GM18507 (cell line): ENCODE measurements at places on chromosomes 11 and 22.

GRCh38 chr11:64204464-64204989 lies 2.0 kb upstream of the FERMT3 start:
- DNase-seq = no peak

DNA sequence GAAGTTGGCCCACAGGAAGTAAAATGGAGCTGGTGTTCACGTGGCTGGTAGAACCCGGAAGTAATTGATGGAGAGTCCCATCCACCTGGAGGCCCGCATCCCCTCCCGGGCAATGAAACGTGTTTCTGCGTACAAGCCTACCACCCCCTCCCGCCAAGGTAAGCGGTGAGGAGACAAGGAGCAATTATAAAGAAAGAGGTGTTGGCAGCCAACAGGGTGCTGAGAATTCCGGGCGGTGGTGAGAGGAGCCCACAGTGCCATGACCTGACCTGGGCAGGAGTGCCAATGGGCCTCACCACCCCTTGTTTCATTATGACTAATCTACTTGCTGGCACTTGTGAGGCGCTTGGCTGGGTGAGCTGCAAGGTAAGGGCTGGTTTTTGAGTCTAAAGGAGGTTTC lies 83.8 kb upstream of the BID start:
- DNase-seq = no peak

GRCh38 chr22:48118654-48119053 lies 1356.2 kb downstream of the TBC1D22A start:
- no peak for DNase-seq

- no peak for DNase-seq
These were observed 5.6 kb downstream of the CLDN5 start for GRCh38 chr22:19518635-19519034.

DNA sequence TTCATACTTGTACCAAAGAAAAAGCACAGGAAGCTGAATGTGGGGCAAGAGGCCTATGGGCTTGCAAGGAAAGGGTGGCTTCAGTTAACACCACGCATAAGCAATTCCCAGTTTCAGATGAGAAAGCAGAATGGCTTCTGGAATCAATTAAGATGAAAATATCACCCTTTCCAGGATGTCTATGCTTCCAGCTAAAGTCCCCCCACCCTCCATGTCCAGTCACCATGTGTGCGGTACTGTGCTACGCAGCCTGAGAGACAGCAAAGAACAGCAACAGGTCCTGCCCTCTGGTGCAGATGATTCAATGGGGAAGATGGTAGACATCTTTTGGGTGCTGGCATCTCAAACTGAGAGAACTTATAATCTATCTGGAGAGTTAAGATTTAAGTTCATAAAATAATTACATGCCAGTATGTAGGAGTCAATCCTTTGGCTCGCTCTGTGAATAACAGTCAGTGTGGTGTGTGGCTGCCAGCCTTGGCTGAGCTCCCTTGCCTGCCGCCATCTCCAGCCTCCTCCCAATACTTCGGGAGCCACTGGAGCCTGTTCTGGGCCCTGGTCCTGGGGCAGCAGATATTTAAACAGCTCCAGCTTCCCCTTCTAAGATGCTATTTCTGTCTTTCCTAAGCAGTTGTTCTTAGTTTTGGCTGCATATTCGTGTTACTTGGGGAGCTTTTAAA lies 44.5 kb downstream of the ME3 start:
- no peak for DNase-seq

GRCh38 chr22:41913040-41913719 lies 1.7 kb downstream of the SHISA8 start:
- no peak for DNase-seq

- no peak for DNase-seq
These were observed 31.9 kb upstream of the IGLL5 start for GRCh38 chr22:22855617-22856308.

DNA sequence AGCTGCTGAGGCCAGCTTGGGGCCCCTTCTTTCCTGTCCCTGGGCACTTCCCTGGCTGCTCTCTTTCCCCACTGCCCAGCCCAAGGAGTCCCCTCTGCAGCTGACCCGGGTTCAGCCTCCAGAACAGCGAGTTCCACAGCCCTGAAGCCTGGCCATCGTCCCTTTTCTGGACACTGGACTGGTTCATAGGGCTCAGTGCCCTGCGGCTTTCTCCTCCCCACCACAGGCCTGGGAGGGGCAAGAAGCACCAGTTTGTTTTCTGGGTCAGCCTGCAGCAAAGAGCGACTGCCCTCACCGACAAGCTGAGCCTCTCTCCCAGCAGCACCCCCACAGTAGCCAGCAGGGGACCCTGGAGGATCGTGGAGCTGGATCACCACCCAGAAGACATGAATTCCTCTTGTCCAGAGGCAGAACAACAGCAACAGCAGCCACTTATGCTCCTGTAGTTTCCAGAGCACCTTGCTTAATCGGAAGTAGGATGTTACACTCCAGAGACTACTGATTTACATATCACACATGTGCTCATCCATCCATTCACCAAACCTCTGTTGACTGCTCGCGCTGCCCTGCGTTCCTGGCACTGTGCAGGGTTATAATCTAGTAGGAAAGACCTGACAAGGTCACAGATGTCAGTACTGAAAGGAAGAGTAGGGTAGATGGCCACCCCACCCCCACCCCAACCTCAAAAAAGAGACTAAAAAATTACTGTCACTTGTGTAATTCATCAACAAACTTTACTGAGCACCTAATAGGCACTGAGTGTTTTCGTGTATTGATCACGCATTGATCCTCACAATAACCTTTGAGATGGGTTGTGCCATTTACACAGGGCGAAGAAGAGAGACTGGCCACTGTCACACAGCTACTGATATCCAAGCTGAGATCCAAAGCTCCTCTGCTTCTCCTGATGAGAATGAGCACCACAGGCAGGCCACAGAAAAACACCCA lies 13.0 kb upstream of the CXCR5 start:
- DNase-seq = no peak

GRCh38 chr11:27754035-27755017 lies 54.1 kb upstream of the BDNF start:
- peak; percentile 2 for DNase-seq

- no peak for DNase-seq
These were observed 493 bp upstream of the CYTH4 start for GRCh38 chr22:37281646-37282384.

GRCh38 chr11:88398791-88399570 lies 61.4 kb upstream of the CTSC start:
- DNase-seq = no peak

DNA sequence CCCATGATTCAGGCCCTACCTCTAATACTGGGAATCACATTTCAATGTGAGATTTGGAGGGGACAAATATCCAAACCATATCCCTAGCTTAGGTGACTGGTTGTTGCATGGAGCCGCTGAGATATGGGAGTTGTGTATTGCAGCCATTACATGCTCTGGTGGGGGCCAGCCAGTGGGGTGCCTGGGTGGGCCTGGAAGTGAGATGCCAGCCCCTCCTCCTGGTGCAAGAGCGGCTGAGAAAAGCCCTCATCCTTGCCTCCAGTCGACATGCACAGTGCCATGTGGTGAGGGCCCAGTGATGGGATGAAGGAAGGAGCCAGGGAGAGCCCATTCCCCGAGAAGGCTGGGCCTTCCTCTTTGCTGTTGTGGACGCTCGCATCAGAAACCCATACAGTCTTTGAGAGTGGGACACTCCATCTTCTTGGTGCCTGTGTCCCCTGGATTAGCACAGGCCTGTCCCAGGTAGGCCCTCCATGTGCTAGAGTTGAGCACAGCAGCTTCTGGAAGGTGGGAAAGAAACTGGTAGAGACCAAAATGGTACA lies 1043.0 kb downstream of the TBC1D22A start:
- DNase-seq = no peak

DNA sequence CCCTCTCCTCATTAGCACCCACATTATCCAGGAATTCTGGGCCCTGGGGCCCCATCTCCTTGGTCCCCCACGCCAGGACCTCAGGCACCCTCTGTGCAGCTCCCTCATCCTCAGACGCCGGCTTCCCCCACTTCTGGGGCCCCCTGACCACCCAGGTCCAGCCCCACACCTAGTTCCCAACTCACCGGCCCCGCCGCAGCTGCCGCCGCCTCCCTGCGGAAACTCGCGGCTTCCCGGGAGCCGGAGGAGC lies at the start of gene PCSK7:
Gene PCSK7, minus strand, starts transcription at position 232 of the 250 bp plus-strand sequence. CDS start 2,229 bp downstream, outside the sequence.
- DNase-seq = no peak

- DNase-seq = no peak
These were observed 47.2 kb downstream of the PIWIL3 start for GRCh38 chr22:24727218-24727851.

DNA sequence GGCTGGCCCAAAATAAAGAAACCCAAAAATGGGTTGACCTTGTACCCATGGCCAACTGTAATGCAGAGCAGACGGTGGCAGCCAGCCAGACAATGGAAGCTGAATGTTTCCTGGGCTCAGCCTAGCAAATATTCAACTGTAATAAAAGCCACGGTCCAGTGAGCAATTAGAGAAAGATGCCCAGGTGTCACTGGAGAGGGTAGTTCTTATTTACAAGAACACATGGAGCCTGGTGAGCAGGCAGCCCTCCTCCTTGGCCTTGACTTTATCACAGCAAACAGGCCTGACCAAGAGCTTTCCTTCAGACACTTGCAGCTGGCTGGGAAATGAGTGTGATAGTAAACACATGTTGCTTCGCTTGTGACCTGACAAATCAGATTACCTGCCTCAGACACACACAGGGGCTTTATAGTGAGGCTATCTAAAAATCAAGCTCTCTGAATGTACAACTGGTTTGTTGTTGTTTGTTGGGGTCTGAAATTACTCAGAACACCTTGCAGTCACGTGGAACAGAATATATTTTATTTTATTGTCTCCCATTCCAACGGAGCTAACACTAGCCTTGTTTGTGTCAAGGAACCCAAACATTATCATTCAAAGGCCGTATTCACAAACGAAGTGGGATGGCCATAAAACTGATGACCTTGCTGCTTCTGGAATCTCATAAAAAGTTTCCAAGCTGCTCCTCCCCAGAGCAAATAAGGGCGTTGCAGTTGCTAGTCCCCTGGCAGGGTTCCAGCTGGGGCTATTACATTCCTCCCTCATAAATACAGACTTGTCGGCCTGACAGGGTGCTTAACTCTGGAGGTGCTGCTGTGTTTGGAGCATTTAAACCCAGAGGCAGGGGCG lies 161.1 kb downstream of the BBOX1 start:
- DNase-seq = no peak

DNA sequence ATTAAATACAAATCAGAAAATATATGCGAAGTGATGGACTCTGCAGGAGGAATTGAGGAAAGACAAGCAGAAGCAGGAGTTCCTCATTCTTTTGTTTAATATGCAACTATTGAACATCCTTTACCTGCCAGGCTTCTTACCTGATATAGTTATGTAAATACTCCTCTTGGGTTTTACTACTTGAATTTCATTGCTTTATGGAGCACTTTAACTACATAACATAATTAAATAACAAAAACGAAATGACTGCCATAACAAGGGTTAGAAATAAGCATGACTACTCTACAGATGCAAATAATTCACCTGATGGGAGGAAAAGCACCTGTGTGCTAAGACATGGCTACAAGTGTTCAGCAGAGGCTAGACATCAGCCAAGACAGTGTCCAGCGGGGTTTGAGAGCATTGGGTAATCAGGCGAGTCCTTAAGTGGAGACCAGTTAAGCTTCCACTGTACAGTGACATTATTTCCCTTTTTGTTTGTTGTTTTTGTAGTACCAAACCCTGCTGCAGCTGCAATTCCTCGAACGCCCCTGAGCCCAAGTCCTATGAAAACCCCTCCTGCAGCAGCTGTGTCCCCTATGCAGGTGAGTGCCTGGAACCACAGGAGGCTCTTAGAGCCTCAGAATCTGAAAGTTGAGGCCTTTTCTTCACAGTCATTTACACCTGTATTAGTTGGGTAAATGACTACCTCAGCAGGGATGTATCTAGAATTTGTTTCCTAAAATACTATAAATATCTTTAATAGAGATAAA lies 67.4 kb downstream of the SPECC1L start:
- no peak for DNase-seq

DNA sequence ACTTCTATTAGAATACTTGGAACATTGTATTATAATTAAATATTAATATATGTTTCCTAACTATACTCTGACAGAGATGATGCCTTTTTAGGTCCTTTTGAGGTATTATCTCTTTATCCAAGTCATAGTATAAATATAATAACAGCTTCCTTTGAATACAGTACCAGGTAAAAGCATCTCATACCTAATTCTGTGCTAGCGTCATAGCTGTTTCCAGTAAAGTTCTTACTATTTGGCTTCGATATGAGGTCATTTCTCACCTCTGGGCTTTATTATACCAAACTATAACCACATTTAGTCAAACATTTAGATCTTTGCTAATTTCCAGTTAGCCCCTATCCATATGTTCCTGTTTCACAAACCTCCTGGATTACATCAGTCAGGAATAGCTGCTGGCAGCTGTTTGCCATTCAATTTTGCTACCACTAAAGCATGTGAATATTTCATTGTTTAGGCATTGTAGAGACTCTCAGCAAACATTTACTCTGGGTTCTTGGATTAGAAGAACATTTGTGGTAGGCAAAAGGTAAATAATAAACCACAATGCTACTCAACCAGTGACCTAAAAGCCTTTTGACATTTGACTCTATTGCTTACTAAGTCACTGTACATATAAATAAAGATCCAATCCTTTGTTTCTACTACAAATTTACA lies 255.1 kb downstream of the TTC28 start:
- no peak for DNase-seq
